ENCODE measurements at places on chromosomes 16 and 17.

- no peak for DNase-seq
These were observed 7.1 kb downstream of the AKAP1 start for GRCh38 chr17:57092171-57092570.

DNA sequence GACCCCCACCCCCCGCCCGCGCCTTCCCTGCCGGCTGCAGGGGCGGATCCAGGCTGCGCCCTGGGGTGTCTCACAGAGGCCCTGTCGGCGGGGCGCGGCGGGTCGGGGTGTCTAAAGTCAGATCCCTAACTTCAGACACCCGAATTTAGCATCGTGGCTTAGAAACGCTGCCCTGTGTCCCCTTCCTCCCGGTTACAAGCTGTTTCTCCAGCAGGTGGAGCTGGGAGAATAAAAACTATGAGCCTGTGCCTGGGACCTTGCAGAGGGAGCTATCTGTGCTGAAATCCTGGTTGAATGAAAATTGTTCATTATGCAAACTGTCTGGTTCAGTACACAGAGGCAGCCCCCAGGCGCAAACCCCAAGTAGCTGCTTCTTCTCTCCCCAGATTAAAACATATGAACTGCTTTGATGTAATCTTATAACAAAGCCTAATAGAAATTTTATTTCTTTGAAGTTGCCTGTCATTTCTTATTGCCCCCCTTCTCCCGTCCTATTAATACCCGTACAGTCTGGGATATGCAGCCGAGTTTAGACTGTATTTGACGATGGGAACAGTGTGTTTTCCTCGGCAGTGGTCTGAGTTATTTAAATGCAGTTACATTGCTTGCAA is 79.0 kb downstream of the RPA1 start:
- DNase-seq, result peak; percentile 91

GRCh38 chr16:78743556-78743955 is 644.1 kb downstream of the WWOX start:
- DNase-seq, result no peak

GRCh38 chr16:88049561-88050545 is 98.6 kb downstream of the BANP start:
- no peak for DNase-seq

DNA sequence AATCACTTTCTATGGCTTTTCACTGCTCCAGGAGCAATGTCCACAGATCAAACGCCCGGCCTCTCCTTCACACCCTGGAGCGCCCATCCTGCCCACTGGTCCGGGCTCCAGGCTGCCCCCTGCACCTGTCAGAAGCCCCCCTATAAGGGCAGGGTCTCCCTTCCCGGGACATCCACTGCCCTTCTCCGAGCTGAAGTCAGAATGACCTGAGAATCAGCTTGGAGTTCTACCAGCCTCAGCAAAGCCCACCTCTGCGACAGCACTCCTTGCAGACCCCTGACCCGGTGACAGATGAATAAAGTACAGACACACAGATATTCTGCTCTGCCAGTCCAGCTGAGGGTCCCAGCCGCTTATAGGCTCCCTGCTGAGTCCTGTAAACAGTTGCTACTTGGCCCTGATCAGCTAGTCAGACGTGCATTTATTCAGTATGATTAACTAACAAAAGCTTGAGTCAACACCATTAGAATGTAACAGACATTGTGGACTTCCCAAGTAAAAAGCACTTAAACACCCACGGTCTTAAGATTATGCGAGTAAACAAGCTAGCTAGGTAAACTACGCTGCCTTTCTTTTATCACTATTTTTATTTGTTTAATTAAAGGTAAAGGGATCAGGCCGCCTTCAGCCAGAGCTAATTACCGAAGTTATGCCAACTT is 4.8 kb downstream of the SLC7A5 start:
- no peak for DNase-seq

DNA sequence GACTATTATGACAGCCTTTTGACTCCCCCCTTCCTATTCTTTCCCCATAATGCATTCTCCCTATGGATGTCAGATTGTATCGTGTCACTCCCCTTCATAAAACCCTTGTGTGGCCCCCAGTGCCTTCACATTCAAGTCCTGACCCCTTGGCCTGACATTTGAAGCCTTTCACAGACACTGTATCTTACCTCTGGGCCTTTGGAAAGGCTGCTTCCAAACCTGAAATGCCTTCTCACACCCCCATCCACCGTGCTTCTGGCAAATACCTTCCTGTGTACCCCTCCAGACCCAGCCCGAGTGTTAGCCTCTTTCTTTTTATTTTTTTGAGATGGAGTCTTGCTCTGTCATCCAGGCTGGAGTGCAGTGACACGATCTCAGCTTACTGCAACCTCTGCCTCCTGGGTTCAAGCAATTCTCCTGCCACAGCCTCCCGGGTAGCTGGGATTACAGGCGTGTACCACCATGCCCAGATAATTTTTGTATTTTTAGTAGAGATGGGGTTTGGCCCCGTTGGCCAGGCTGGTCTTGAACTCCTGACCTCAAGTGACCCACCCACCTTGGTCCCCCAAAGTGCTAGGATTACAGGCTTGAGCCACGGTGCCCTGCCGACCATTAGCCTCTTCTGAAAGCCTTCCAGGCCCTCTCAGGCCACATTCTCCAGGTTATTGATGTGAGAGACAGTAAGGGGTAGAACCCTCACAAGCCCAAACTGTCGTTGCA is 2.1 kb downstream of the ARMC5 start:
- DNase-seq, result no peak

- DNase-seq, result no peak
These were observed 15.7 kb downstream of the CCDC43 start for GRCh38 chr17:44673893-44674292.

DNA sequence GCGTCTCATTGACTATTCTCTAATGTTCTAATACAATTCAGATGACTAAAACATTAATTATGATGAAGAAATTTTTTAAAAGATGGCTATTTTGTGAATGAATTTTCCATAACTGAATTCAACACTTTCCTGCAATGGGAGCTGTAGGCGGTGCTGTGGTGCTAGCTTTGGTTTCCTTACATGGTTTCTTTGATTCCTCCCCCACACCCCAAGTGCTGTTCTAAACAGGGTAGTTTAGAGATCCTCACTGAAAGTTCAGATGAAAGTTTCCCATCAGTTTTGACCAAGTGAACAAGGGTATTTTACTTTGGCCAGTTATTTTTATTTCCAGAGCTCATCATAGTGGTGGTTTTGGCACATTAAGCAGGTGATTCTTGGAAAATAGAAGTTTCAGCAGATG is 26.0 kb upstream of the MRC2 start:
- peak; percentile 61 for DNase-seq

Data from GM03348 (cell line).